ENCODE measurements at places on chromosomes 16 and 17.

GRCh38 chr16:85652431-85653221 is 36.1 kb downstream of the GINS2 start:
- peak; percentile 68 for DNase-seq

DNA sequence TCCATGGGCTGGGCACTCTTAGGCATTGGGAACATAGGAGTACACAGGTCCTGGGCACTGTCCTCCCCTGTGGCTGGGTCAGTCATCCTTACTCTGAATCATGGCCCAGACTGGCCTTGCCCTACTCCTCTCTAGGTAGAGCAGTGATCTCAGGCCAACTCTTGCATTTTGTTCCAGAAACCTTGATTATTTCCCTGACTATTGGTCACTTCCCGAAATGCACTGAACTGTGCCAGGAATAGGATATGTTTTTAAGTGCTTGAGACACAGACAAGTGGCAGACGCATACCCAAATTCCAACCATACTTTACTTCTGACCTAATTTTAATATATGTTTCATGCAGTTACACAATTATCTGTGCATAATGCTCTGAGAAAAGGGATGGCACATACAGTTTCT is 10.3 kb downstream of the KRABD2 start:
- peak; percentile 78 for DNase-seq

- peak; percentile 51 for DNase-seq
These were observed 2.8 kb downstream of the FAM171A2 start for GRCh38 chr17:44360826-44361225.

GRCh38 chr17:10115536-10115932 is 82.9 kb downstream of the GAS7 start:
- no peak for DNase-seq

DNA sequence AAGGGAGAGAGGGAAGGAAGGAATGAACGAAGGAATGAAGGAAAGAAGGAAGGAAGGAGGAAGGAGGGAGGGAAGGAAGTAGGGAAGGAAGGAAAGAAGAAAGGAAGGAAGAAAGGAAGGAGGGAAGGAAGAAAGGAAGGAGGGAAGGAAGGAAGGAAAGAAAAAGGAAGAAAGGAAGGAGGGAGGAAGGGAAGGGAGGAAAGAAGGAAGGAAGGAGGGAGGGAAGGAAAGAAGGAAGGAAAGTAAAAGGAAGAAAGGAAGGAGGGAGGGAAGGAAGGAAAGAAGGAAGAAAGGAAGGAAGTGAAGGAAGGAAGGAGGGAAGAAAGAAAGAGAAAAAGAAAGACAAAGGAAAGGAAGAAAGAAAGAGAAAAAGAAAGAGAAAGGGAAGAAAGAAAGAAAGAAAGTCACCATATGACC is 442.4 kb downstream of the RBFOX1 start:
- DNase-seq = no peak

DNA sequence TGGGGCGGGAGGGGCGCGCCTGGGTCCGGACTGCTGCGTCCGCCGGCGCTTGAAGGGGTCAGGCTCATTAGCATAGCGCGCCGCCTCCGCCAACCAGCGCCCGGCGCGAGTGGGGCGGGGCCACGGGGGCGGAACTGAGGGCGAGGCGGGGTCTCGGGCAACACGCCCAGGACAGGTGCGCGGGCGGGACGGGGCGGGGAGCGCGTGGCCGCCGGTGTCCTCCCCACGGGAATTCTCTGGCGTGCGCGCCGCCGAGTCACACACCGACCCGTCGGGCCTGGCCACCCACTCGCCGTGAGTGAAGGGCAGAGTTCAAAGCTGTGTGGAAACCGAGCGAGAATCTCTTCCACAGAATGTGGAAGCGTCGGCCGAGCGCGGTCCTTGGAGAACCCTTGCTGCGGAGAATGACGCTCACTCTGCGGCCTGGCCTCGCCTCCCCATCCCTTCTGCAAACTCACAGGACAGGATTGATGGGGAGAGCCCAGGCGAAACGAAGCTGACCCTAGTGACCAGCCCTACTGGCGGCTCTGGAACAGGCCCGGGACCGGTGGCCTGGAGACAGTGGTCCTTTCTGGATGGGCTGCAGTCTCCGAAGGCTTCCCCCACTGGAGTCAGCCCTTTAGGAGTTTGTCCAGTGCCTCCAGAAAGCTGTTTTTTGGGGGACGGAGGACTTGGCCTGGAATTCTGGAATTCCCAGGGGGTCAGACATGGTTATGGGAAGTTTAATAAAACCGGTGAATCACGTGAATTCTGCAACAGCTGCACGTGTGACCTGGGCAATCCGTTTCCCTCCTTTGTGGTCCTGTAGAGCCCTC is at the start of gene SNAI3:
TSS of gene SNAI3 (minus strand) at position 69 of the 815 bp plus-strand sequence. CDS start 101 bp downstream, outside the sequence.
- no peak for DNase-seq

- no peak for DNase-seq
These were observed 57.1 kb downstream of the ENGASE start for GRCh38 chr17:79131701-79132100.

GRCh38 chr17:41455236-41455635 is 11.9 kb downstream of the KRT32 start:
- DNase-seq = peak; percentile 49

DNA sequence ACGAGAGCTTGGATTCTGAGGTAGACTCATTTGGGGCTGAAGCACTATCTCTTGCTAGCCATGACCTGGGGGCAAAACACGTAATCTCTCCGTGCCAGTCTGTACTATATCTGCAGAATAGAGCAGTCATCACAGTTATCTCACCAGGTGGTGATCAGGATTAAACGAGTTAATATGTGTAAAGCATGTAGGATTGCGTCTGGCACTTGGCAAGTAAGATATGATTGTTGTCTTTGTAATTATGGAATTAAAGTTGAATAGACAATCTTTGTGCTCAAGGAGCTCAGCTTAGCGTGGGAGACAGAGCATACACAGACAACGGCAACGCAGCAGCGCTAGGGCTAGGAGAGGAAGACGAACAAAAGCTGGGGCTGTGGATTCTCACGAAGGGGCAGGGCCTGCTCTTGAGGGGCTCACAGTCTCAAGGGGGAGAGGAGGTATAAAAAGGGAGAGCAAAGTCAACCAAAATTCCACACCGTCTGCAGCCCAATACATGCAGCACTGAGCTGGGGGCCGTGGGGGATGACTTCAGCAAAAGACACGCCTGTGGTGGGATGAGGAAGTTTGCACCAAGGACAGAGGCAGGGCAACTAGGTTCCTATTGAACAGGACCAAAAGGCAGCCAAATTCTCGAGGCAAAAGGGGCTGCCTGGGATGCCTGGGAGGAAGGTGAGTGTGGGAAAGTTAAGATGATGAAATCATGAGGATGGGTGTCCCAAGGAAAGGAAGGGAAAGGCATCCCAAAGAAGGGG is 68.6 kb downstream of the SDK2 start:
- no peak for DNase-seq

GRCh38 chr16:51556694-51557340 is 405.7 kb upstream of the SALL1 start:
- peak; percentile 87 for DNase-seq

DNA sequence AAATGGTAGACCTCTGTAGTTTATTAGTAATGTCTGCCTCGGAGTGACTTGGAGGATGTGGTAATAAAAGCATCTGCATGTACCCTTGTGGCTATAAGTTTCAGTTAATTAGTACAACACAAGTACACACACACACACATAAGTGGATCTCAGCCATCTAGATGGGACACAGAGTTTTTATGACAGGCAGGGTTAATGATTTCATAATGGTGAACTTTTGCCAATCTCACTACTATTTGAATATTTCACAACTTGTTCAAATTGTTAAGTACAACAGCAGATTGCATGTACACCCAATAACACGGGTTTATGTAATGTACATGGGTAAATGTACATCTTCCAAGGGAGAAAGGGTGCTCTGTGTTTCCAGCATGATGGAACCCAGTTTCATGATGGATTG is 511.3 kb upstream of the HSBP1 start:
- peak; percentile 23 for DNase-seq

- no peak for DNase-seq
These were observed 329.8 kb downstream of the UTP18 start for GRCh38 chr17:51590071-51590656.

DNA sequence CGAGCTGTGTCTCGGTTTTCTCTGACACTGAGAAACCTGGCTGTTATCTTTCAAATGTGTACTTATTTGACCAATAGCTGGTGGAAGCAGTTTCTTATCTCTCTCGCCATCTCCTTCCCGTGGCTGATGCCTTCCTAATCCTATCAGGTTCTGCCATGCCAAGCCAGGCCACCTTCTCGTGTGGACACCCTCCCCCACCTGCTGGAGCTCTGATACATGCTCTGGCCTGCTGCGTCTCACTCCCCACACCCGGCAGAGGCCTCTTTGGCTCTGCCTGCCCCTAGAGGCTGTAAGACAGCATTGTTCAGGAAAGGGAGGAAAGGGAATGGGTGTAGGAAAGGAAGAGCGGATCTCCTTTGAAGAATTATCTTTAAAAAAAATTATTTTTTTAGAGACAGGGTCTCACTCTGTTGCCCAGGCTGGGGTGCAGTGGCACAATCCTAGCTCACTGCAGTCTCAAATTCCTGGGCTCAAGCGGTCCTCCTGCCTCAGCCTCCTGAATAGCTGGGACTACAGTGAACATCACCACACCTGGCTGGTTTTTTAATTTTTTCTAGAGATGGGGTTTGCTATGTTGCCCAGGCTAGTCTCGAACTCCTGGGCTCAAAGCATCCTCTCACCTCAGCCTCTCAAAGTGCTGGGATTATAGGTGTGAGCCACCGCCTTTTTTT is 7.5 kb upstream of the ARMC5 start:
- peak; percentile 79 for DNase-seq

DNA sequence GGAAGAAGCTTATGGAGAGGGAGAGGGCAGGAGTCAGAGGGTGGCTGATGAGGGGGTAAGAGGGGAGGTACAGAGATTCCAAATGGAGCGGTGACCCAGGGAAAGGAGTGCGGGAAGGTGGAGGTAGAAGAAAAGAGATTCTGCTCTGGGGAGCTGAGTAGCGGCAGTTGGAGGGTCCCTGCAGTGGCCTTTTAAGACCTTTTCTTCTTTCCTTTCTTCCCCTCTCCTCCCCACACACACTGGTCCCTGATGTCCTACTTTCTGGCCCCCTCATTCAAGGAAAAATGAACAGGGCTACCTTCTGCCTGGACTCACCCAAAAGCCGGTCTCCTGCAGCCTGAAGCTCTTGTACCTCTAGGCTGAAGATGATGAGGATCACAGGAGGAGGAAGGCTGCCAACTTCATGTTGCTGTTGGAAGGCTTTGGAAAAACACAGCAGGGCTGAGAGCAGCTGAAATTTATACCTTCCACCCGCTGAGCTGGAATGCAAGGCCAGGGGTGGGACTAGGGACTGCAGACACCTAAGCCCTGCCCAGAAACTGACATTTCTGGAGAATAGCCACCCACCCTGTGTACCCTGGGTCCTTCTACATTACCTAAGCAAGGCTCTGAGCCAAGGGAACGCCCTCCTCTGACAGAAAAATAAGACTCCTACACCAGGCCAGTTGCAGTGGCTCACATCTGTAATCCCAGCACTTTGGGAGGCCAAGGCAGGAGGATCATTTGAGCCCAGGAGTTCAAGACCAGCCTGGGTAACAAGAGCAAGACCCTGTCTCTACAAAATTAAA is 9.4 kb upstream of the HEATR6 start:
- peak; percentile 67 for DNase-seq

- no peak for DNase-seq
These were observed 7.2 kb downstream of the GRB2 start for GRCh38 chr17:75398279-75398678.

DNA sequence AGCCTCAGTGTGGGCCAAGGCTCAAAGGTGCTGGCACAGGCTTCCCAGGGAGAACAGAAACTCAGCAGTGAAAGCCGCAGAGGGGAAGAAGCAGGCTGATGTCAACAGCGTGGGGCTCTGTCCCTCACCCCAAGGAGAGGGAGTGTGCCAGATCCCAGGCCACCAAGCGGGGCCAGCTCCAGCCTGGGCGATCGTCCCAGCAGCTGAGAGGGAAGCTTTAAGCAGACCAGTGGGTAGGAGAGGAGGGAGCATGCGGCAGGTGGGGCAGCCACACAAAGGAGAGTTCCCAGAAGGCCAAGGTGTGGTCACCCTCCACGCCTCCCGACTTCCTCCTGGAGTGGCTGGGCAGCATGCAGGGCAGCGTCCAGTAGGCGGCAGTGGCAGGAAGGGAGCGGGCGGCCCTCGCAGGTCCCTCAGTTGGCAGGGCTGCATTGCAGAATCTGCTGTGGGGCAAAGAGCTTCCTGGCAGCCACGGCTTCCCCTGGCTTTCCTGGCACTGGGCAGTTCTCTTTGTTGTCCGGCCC is 6.0 kb downstream of the SYNGR2 start:
- DNase-seq = no peak

- no peak for DNase-seq
These were observed 17.3 kb upstream of the PSMD7 start for GRCh38 chr16:74279266-74279665.

GRCh38 chr17:66988069-66988798 is 23.7 kb downstream of the CACNG4 start:
- no peak for DNase-seq

- peak; percentile 55 for DNase-seq
These were observed 172.6 kb downstream of the CDK5R1 start for GRCh38 chr17:32659419-32659842.

GRCh38 chr17:40251576-40251975 is 32.5 kb downstream of the WIPF2 start:
- peak; percentile 88 for DNase-seq

DNA sequence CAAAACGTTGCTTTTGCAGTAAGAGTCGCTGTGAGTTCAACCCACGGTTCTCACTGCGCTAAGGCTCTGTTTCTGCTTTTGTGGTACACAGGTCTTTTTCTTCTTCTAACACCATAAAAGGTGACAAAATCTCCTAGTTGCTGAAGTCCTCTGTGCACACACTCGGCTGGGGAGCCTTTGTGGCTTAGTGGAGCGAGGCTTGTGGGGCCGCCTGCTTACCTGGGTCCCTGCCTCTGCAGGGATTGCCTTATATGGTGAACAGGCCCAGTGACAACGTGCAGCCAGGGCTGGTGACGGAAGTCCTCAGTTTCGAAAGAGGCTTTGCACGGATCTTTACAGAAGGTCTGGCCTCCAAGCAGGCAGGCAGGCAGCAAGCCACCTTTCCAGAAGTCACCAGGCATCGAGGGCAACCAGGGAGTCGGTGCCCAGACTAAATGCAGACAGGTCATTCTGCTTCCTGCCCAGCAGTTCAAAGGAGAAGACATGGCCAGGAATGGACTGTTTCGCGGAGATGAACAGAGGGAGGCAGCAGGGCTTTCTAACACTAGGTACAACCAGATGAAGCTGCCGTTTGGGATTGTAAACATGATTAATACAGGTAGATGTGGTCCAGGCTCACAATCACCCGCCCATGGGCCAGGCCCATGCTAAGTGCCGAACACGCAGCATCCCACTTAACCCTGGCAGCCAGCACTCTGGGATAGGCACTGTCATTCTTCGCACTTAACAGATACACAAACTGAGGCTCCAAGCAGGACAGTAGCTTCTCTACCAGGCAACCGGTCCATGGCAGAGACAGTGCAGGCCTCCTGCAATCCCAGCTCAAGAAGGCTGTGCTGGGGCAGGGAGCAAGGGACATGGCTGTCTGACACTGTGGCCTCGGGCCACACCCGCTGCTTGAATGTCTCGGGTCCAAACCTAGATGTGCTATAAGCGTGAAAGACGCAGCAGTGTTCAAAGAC is 10.7 kb upstream of the MEAK7 start:
- DNase-seq = no peak

- no peak for DNase-seq
These were observed 46.1 kb downstream of the CHD9 start for GRCh38 chr16:53100889-53101288.

- DNase-seq = no peak
These were observed 4.8 kb upstream of the SOCS3 start for GRCh38 chr17:78364436-78365281.
